ENCODE measurements at places on chromosomes 13 and 19.
A peak's percentile ranks its signal among the peaks of the same experiment; 100 is the strongest.

GRCh38 chr19:32830231-32831014, 39.1 kb downstream of the SLC7A9 start:
- DNase-seq = no peak

GRCh38 chr13:73142071-73142470, 83.3 kb downstream of the KLF5 start:
- DNase-seq = no peak

DNA sequence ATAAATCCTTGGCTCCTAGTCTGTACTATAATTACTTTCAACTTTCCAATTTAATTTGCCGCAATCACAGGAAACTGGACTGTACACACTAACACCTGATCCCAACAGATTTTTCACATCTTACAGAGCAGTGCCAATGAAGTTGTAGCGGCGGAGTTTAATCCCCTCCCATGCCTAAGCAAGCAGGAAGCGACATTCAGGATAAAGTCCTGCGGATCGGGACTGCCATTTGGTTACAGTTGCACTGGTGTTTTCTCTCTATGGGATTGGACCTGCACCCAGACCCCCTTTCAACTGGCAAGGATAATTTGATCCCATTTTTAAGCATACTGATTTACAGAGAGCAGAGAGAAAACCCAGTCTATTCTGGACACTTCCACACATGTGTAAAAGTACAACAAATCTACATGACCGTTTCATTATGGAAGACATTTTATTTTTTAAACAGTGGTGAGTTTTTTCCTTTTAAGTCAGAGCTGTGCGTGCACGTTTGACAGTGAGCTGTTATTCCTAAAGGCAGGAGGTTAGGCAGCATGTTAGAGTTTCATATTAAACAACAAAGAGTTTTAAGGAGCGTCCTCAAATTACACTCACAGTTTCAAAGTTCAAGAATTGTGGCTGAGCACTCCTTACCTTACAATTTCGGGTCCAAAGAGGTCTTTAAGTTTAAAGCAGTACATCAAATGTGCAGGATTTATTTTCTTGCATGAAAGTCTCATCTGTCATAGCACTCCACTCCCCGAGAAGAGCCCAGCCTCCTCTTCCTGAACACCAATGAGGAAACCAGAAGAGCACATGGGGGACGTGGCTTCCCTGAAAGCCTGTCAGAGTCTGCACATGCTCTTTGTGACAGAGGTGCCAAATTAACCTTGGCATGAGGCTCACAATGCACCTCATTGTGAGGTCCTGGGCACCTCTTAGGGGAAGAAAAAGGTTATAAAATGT, 141.6 kb upstream of the RFC3 start:
- no peak for DNase-seq

DNA sequence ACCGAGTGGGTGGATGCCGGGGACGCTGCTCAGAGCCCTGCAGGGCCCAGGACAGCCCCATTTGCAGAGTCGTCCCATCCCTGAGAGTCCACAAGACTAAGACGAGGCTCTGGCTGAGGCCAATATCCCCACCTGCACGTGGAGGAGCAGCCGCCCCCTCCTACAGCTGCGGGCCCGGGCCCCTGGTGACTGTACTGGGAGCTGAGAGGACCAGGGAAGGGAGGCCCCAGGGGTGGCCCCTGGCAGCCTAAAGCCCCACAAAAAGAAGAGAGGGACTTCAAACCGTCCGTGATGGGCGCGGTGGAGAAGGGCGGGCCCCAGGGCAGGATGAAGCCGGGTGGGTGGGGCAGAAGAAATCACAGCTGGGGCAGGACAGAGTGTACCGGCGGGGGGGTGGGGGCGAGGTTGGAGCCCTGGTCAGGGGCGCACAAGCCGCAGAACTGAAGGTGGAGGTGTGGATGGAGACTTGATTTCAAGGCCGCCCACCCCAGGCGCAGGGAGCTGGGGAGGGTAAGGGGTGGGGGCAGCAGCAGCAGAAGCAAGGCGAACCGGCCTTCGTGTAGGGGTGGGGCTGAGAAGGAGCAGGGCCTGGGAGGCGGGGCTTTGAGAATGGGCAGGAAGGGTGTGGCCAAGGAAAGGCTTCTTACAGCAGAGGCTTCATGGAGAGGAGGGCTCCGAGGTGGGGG, 12.9 kb downstream of the CFD start:
- DNase-seq = peak; percentile 79

DNA sequence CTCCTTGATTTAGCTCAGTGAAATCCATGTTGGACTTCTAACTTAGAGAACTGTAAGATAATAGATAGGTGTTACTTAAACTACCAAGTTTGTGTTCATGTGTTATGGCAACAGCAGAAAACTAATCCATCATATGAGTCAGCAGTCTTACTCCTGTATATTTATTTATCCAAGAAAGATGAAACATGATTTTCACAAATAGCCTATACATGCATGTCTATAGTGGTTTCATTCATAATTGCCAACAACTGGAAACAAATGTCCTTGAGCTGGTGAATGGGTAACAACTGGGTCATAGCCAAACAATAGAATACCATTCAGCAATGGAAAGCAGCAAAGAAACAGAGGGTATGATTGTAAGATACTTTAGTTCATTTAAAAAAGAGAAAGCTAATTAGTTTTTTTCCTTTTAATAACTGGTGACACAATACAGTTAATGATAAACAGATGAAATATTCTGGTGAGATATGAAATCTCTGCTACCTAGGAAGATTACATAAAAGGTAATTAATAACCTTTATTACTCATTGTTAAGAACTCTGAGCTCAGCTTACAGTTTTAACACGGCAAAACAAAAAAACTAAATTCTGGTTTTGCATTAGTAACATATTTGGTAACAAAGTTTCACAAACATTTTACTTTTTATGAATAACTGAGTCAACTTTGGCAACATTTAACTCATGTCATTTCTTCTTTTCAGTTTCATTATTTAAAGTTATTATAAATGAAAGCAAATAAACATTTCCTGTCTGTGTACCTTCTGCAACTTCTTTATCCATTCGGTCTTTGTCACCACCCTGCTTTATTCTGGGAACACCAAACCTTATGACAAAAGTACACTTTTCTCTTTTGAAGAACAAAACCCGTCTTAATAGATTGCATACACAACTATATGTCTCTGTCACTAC, 181.3 kb downstream of the LIG4 start:
- no peak for DNase-seq

DNA sequence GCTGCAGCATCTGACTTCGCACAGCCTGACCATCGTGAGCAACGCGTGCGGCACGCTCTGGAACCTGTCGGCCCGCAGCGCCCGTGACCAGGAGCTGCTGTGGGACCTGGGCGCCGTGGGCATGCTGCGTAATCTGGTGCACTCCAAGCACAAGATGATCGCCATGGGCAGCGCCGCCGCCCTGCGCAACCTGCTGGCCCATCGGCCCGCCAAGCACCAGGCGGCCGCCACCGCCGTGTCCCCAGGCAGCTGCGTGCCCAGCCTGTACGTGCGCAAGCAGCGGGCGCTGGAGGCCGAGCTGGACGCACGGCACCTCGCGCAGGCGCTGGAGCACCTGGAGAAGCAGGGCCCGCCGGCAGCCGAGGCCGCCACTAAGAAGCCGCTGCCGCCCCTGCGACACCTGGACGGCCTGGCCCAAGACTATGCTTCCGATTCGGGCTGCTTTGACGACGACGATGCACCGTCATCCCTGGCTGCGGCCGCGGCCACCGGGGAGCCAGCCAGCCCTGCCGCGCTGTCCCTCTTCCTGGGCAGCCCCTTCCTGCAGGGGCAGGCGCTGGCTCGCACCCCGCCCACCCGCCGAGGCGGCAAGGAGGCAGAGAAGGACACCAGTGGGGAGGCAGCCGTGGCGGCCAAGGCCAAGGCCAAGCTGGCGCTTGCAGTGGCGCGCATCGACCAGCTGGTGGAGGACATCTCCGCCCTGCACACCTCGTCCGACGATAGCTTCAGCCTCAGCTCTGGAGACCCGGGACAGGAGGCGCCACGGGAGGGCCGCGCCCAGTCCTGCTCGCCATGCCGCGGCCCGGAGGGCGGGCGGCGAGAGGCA, 13.6 kb downstream of the C19orf25 start:
- no peak for DNase-seq

DNA sequence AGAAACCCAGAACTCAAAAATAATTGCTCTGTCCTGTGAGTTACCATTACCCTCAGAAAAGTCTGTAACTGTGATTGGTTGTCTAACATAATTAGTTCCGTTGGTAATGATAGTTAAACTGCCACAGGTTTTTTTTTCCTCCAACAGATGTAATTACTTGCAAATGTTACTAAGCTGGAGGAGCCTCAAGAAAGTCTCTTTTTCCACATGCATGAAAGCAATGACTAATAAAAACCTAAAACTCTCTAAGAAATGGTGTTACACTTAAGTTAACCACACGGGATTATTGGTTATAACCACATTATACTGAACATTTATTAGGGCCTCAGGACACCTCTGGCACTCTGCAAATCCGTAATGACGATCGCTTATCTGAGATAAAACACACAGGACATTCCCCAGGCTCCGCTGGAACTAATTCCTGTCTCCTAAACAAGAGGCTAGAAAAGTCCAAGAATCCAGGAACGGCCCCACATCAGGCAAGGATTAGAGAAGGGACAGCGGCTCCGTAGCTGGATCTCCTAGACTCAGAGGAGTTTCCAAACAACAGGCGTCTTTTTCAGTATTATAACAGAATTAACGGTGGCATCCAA, 753 bp downstream of the ZNF235 start:
- DNase-seq = no peak

DNA sequence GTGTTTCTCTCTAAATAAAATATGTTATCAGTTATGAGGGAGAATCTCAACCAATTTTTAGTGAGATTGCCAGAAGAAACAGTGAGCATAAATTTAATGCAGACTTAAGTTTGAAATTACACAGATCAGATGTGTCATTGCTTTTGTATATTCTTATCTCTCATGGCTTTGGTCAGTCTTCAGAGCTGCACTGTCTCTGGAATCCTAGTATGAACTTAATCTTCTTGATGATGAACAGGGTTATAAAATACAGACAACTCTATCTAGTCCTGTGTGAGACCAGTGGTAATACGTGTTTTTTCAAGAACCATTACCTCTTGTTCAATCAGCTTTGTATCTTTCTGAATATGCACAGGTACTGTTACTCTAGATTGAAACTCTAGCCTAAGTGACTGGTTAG, 528.0 kb downstream of the DACH1 start:
- no peak for DNase-seq

GRCh38 chr19:55075371-55075998, at the start of gene EPS8L1:
TSS of gene EPS8L1 (plus strand) at chr19:55075869. CDS start at chr19:55076445, 576 bp downstream.
- no peak for DNase-seq

GRCh38 chr19:58573658-58574164, 576 bp upstream of the MZF1 start:
- no peak for DNase-seq

DNA sequence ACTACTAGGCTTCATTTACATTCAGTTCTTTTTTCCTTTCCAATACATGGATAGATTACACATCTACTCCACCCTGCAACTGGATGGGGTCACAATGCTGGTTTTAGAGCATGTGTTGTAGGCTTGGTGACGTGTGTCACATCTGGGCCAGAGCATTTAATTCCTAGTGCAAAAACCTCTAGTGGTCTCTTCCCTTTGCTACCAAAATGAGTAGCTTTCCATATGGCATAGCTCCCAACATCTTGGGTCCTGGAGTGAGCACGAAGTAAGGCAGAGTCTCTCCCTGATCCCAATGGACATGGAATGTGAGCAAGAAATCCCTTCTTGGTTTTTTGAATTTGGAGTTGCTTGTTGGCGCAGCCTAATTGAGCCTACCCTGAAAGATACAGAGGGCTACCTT, 51.7 kb downstream of the TNFSF11 start:
- DNase-seq = no peak

GRCh38 chr19:19300613-19301012, 19.7 kb downstream of the SUGP1 start:
- no peak for DNase-seq

DNA sequence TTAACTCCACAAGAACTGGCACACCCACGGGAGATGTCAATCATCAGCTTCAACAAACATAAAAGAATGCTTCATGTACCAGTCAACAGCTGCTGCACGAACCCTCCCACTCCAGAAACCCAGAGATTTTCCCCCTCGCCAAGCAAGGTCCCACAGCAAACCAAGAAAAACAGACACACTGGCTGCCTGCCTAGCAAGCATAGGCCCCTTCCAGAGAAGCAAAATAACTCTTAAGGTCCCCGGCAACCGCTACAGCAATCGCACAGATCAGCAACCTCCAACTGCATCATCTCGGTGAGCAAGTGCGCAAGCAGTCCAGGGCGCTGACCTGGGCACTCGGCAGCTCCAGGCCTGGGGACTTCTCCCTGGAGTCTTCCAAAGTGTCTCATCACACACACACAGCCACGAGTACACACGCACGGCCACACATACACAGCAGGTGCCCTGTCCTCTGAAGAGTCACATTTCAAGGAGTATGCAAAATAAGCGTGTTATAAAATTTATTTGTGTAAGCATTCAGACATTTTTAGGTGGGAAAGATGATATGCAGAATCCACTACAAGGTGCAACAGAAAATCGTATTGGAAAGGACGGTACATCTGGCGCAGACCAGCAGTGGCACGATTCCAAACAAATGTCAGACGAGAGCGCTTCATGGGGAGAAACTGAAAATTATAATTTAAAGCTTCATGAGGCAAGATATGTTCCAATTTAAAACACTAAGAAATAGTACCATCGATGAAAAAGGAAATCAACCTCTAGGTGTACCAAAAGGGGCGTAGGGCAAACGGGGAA, 125.0 kb downstream of the STK24 start:
- DNase-seq = no peak

- DNase-seq = no peak
Measured at GRCh38 chr19:38059897-38060296, 152.9 kb downstream of the SIPA1L3 start.

DNA sequence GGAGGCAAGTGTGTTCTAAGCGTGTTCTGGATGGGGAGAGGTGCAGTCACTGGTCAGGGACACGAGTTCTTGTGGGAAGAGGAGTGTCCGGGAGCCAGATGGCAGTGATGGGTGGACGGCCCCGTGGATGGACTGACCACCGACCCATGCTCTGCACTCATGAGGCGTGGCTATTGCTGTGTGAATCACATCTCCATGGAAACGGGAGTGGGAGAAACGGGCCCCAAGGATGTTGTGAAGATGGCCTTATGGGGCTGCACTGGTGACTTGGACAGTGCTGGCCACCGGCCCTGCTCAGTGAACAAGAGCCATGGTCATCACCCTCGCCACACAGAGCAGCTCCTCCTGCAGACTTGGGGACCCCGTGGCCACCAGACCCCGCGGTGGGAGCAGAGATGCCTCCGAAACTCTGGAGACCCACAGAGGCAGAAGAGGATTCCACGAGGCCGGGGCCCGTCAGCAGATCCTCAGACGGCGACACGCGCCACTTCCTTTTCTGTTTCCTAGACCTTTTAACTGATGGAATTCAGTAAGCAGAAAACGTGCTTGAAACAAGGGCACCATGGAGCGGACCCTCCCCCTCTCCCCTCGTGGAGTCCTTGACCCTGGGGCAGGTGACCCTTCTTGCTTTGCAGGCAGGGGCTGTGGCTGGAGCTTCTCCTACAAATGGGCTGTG, 47.5 kb downstream of the GAS6 start:
- no peak for DNase-seq

GRCh38 chr13:55820817-55821216, 1319.9 kb upstream of the PRR20A start:
- DNase-seq = no peak

DNA sequence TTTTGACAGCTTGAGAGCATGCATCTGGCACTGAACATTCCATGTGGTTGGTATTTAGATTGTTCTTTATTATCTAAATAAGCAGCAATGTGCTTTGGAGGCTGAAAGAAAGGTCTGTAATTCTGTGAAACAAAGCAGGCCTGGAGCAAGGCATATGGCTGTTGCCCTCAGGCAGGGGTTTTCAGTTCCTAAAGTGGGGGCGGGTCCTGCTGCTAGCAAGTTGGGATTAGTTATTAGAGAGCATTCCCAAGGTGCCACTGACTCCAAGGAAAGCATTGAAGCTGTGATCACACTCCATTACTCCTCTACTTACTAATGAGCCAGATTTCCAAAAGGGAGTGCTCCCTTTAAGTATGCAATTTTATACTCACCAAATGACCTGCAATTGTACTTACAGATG, 432.2 kb downstream of the OLFM4 start:
- DNase-seq = no peak
